WTC11 (cell line): ENCODE measurements at places on chromosomes 6 and 20. TPM values are rescaled to one million over a fixed set of nuclear protein-coding genes. Genes with fewer than 3 reads are reported as not detected.

SMPDL3A gene
- total RNA-seq: 2.0 to 2.8 TPM (median 2.1 TPM) in 3 replicates

TMEM170B gene
- 3.5 to 5.4 TPM (median 5.2 TPM) in 3 replicates for total RNA-seq

PPIL6 gene
- 0.61 to 0.76 TPM (median 0.69 TPM) in 3 replicates for total RNA-seq

DNA sequence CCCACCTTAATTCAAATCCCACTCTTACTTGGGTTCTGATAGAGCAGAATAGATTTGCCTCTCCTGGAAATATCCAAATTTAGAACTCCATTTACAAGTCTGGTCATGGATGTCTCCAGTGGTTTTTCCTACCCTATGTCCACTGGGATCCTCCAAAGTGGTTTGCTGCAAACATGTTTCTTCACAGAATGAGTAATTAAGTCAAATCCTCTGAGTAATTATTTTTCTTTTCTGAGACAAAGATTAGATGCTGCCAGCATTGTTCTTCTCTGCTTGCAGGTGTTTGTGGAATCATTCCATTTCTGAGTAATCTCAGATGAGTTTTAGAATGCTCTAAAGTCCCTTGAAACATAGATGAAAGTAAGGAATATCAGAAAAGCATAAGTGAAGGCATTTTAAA is 21.9 kb downstream of the DTD1 start:
- H3K27me3 ChIP-seq: no peaks in the 10 kb centered on the region
- peaks cover 4% of the 10 kb centered on the region; the same call in 1 of the 2 replicates for H3K36me3 ChIP-seq
- peaks cover 13% of the 10 kb centered on the region for H3K4me1 ChIP-seq
- no peak overlapping the region for H3K4me3 ChIP-seq
- no peak overlapping the region for H3K27ac ChIP-seq

DNA sequence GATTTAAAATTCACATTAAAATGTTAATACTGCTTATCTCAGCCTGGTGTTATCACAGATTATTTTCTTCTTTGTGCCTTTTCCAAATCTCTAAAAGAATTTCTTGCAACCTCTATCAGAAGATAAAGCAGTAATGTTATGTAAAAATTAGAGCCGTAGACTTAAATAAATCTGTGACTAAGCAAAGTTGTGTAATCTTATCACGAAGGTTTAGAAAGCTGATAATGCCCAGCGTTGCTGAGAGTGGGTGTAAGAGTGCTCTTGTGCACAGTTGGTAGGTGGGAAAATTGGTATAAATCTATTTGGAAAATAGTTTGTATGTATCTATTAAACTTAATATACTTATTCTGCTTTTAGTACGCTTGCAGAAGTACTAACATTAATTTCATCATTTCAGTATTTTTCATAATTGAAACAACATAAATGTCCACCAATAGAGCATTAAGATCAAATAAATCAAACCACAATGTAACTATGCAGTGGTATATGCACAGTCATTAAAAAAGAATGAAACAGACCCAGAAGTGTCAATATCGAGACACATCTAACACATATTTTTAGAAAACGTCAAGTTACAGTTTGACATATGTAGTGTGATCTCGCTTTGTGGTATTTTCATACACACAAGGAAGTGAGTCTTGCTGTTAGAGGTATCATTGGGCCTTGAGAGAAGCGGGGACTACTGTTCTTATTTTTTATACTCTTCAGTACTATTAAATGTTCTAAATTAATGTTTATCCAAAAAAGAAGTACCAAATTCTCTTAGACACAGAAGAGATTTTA is 54.4 kb upstream of the PBOV1 start:
- DNase-seq: no peak
- no peaks in the 10 kb centered on the region for H3K27me3 ChIP-seq
- H3K4me1 ChIP-seq: 0 out of 2 replicates have a peak, but pooled peaks cover 2% of the 10 kb centered on the region
- no peaks in the 10 kb centered on the region for H3K36me3 ChIP-seq
- no peak overlapping the region for H3K27ac ChIP-seq
- no peak overlapping the region for H3K4me3 ChIP-seq

DNA sequence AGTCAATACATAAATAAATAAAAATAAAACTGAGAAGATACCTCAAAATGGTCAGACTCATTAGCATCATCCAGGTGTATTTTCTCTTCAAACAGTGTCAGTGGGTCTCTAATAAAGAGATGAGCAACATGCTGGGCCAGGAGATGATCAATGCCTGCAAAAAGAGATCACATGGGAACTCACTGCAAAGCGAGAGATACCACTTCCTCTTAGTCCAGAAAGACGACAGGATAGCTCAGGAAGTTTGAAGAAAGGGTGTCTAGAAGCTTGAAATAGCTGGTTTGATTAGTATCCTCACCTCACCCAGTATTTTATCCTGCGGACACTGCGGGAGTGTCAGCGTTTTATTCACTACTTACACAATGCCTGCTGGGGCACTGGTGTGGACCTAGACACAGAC is 38.0 kb downstream of the GCLC start:
- no peak overlapping the region for H3K4me3 ChIP-seq
- H3K27me3 ChIP-seq: no peaks in the 10 kb centered on the region
- H3K27ac ChIP-seq: no peak overlapping the region
- no peak for DNase-seq
- H3K36me3 ChIP-seq: peaks cover 69% of the 10 kb centered on the region

DNA sequence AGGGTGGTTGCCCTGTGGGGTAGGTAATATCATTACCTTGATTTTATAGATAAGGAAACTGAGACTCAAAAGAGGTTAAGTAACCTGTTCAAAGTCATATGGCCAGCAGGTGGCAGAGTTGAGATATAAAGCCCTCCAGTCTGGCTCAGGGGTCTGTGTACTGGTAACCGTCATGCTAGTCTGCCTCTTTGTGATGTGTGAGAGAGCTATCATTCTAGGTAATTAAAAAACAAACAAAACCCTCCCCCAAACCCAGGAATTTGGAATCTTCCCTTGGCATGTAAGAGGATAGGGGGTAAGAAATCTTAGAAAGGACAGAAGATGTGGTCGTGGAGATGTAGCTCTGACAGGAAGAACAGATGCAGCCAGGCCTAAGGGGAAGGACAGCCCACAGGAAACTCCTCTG is 206.0 kb downstream of the CDC5L start:
- H3K36me3 ChIP-seq: peaks cover 19% of the 10 kb centered on the region
- H3K27me3 ChIP-seq: peaks cover 6% of the 10 kb centered on the region; the same call in 1 of the 2 replicates
- H3K4me1 ChIP-seq: peaks cover 9% of the 10 kb centered on the region
- peak; percentile 81 for DNase-seq
- 0 out of 2 replicates have a peak overlapping the region, but pooled peaks have one; percentile 62 for H3K27ac ChIP-seq

DNA sequence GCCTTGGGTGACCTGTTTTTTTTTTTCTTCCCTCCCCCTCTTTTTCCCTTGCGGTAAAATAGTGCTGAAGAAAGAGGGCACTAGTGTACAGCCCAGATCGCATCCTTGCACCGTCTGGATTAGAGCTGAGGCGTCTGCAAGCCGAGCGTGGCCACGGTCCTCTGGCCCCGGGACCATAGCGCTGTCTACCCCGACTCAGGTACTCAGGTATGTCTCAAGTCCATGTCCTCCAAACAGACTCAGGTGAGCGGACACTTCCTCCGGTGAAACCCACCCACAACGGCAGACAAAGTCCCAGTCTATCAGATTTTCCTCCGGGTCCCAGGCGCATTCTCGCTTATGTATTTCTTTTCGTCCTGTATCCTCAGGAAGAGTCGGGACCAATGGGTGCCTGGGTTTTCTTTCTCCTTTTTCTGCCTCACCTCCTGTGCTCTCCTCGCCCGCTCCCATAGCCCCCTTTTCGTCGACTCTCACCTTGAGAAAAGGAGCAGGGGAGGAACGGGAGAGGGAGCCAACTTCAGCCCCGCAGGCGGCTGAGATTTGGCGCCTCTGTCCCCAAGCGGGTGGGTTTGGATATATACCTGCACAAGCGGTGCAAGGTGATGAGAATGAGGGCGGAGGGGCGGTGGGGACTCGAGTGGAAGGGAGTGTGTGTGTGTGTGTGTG is 1.1 kb upstream of the GRM1 start:
- no peak overlapping the region for H3K27ac ChIP-seq
- peak overlapping the region; percentile 80 for H3K4me3 ChIP-seq
- no peaks in the 10 kb centered on the region for H3K36me3 ChIP-seq
- DNase-seq: peak; percentile 41

- peaks cover 27% of the 10 kb centered on the region for H3K36me3 ChIP-seq
- H3K27me3 ChIP-seq: no peaks in the 10 kb centered on the region
- no peak overlapping the region for H3K27ac ChIP-seq
- H3K4me3 ChIP-seq: no peak overlapping the region
These were observed 13.2 kb downstream of the TMEM74B start for GRCh38 chr20:1171461-1172093.

GRCh38 chr6:124882579-124883393 is 79.5 kb upstream of the RNF217 start:
- H3K4me3 ChIP-seq: 0 out of 2 replicates have a peak overlapping the region, but pooled peaks have one; percentile 2
- no peaks in the 10 kb centered on the region; the same call in 1 of the 2 replicates for H3K27me3 ChIP-seq
- peaks cover 53% of the 10 kb centered on the region for H3K4me1 ChIP-seq
- DNase-seq: no peak
- H3K36me3 ChIP-seq: no peaks in the 10 kb centered on the region

DNA sequence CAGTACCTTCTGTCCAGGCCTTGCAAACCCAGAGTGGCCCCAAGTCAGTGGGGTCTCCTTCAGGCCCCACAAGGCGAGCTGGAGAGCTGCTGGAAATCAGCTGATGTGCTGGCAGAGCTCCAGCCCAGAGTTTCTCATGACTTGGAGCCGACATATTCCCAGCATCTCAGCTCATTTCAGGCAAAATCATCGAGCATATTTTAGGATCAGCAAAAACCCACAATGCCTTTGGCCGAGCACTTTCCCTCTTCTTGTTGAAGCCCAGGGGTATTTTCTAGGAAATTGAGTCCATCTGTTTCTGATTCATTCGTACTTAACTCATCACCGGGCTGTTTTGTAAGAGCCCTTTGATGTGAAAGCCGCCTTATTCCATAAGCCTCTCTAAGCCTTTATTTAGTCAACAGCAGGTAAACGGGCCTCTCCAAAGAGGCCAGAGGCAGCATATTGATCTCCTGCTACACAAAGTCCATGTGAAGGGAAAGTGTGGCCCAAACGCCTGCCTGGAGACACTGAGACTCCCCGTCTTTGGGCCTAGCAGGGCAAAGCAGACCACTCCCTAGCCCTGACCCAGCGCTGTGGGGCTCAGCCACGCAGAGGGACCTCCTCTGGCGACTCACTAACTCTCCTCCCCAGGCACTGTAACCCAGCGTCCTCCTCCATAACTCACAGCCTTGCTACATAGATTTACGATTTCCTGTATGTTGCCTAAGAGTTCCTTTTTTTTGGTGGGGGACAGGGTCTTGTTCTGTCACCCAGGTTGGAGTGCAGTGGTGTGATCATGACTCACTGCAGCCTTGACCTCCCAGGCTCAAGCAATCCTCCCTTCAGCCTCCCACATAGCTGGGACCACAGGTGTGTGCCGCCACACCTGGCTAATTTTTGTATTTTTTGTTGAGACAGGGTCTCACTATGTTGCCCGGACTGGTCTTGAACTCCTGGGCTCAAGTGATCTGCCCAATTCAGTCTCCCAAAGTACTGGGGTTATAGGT is 12.1 kb upstream of the C20orf203 start:
- H3K4me1 ChIP-seq: peaks cover 21% of the 10 kb centered on the region
- no peaks in the 10 kb centered on the region for H3K36me3 ChIP-seq
- H3K27ac ChIP-seq: peak overlapping the region; percentile 76
- H3K4me3 ChIP-seq: no peak overlapping the region
- no peak for DNase-seq

GGT7 gene
- total RNA-seq: 27.7 to 34.5 TPM (median 33.3 TPM) in 3 replicates

- H3K36me3 ChIP-seq: no peaks in the 10 kb centered on the region
- no peak for DNase-seq
- H3K27ac ChIP-seq: no peak overlapping the region
- H3K27me3 ChIP-seq: no peaks in the 10 kb centered on the region
- no peak overlapping the region for H3K4me3 ChIP-seq
These were observed 173.9 kb downstream of the LMBRD1 start for GRCh38 chr6:69622924-69623323.

MEP1A gene
- 0.09 TPM in 1 of 3 replicates, not detected in the others for total RNA-seq

DNA sequence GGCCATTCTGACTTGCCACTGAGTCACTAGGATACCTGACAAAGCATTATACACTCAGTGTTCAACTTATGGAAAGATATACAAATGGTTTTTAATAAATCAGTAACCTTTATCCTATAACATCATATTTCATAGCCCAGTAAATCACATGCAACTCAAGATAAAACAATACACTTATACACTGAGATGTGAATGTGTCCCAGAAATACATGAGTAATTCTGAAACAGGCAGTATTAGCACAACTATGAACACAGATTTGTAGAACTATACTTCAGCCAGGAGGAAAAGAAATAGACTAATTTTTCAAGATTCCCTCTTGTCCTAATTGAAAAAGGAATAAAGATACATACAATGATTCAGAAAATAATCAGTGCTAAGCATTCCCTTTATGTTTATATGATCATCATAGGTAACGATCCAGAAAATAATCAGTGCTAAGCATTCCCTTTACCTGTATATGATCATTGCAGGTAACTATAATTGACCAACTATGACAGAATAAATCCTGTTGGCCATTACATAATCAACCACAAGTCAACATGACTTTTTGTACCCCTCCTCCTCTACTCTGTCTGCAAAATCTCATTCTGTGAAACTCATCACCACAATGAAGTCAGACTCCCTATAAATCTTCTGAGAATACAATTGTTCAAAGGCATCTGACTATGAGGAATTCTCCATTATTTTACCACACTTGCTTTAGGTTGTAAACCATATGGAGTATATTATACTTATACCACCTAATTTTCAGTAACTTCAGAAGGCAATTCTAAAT is 30.3 kb downstream of the HACE1 start:
- no peaks in the 10 kb centered on the region for H3K4me1 ChIP-seq
- H3K4me3 ChIP-seq: no peak overlapping the region
- no peaks in the 10 kb centered on the region for H3K27me3 ChIP-seq
